ENCODE measurements at places on chromosomes 3 and 15.

DNA sequence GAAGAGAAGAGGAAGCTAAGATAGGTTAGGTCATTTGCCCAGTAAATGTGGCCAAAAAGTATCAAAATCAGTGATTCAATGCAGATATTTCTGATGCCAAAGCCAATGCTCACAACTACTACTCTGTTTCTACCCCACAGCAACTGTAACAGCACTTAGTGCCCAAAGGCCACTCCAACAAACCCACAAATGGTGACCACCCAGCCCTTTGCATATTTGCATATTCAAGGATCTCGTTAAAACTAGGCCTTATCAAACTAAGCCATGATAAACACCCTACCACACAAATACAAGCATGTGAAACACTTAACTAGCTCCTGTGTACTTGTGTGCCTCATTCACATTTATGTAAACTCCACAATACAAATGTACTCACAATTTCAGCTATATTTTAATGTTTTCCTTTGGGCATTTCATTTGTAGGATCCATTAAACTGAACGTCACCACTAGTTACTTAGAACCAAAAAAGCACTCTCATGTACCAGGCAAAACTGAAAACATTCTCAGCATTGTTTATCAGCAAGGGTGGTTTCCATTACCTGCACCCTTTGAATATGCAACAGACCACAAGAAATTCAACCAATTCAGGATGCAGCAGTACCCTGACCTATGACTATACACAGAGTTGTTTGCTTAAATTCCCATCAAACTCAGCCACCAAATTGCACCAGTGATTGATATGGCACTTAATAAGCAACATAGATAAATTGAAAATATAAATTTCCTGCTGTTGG, 111.2 kb upstream of the STT3B start:
- no peak for DNase-seq

- no peak for DNase-seq
Observed at GRCh38 chr15:63054985-63055384, 12.4 kb downstream of the TPM1 start.

GRCh38 chr15:48332642-48333034, 1.4 kb downstream of the DUT start:
- DNase-seq: no peak

- DNase-seq: no peak
Observed at GRCh38 chr15:58046467-58046866, 19.0 kb downstream of the ALDH1A2 start.

GRCh38 chr15:36964626-36965025, 135.7 kb downstream of the MEIS2 start:
- no peak for DNase-seq

GRCh38 chr15:40302981-40303380, 4.8 kb downstream of the PLCB2 start:
- no peak for DNase-seq

DNA sequence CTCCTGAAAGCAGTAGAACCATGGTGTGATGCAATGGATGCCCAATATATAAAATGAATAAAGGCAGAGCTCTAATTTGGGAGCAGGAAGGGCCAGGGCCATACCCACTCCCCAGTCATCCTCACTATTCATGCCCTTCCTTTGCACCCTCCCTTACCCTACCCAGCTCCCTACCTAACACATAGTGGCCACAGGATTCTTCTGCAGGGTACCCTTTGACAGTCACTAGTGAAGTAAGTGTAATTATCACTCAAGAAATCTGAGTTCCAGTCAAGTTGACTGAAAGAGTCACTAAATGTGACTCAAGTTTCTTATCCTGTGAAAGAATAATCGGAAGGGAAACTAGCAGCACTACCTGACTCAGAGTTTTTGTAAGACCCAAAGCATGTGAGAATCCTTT, 69.2 kb downstream of the RASA2 start:
- no peak for DNase-seq

DNA sequence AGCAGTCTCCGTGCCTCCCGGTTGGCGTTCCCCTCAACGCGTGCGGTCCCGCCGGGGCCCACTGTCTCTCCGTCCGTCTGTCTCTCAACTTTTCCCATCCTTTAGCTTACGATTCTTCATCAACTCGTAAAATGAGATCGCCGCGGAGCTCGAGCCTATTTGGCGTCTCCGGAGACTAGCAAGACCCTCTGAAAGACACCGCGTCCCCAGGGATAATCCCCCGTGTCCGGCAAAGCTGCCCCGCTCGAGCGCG, 3.4 kb downstream of the GATA2 start:
- DNase-seq: no peak

DNA sequence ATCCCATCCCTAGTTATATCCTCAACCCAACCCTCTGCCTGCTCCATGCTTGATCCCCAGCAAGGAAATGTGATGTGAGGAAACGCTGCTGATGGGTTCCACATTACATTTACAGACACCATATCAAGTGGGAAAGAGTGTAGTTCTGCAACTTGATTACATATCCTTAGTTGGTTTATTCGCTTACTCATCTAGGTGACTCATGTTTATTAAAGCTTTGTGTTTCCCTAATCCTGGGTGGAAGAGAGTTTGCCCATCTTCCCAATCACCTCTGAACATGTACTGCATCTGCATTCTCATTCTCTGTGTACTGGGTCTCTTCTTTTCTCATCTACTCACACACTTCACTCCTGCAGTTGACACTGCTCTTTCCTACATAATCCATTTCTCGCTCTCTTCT, 91.7 kb upstream of the PDZRN3 start:
- no peak for DNase-seq

- peak; percentile 51 for DNase-seq
Observed at GRCh38 chr15:82108489-82109078, 62.8 kb upstream of the MEX3B start.

- no peak for DNase-seq
Observed at GRCh38 chr3:37068031-37068430, 74.7 kb downstream of the MLH1 start.

DNA sequence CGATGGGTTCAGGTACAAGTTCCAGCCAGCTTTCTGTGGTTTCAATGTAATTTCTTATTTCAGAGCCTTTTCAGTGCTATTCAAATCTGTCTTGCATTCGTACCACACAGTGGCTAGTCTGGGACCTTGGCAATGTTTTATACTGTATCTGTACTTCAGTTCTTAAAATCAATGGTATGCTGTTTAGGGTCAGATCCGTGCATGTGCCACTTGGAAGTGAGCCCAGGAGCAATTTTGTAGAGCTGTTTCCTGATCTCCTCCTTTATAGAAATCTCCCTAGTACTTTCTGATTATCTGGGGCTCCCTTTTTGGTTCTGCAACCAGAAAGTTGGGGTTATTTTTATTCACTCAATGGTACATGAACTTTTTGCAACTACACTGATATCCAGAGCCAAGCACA, 59.5 kb upstream of the NDUFB4 start:
- DNase-seq: no peak

DNA sequence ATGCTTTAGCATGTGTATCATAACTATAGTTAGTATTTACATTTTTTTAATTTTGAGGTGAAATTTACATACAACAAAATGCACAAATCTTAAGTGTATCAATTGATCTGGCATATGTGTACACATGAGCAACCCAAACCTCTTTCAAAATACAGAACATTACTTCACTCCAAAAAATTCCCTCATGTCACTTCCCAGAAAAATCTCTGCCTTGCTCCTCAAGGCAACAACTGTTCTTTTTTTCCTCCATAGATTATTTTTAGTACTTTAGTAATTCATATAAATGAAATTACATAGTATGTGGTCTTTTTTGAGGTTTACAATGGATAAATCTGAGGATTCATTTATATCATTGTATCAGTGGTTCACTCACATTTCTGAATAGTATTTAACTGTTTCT, 84.9 kb downstream of the TRIM42 start:
- DNase-seq: no peak

DNA sequence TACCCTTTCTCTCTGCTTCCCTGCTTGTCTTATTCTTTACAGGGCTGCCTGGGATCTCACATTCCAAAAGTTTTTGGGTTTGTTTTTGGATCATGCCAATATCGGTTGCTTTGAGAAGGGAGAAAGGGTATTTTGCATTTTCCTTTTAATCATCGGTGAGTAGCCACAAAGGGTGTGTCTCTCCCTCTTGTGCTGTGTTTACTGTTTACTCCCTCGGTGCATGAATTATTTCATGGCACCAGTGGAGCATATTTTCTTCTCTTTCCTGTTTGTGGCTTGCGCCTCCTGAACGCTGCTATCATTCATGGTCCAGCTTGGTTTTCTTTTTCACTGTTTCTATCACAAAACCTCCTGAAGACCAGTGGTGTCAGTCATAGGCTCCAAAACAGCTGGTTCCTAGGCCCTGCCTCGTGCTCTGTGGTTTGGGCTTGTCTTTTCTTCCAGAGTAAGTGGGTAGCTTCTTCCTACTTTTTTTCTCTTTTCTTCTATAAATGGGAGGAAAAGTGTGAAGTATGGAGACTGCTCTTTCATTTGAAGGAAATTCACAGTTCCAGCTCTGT, 54.9 kb downstream of the IGF1R start:
- no peak for DNase-seq
